GM12878 (cell line): ENCODE measurements at places on chromosomes 1 and 21. TPM values are rescaled to one million over a fixed set of nuclear protein-coding genes. Genes with fewer than 3 reads are reported as not detected.

GSTM5 gene
- total RNA-seq = 0.26 and 0.40 TPM in 2 replicates

NMNAT2 gene
- 0.45 and 0.69 TPM in 2 replicates for total RNA-seq

KIAA1614 gene
- 0.24 and 0.26 TPM in 2 replicates for total RNA-seq

TAL1 gene
- total RNA-seq = 0.05 TPM in 2 replicates

CHRM3 gene
- total RNA-seq = not detected in 2 replicates

C8A gene
- total RNA-seq = 0.19 TPM in 1 of 2 replicates, not detected in the other

SH2D5 gene
- 0.56 and 0.59 TPM in 2 replicates for total RNA-seq

ITPKB gene
- total RNA-seq = 34.4 and 38.7 TPM in 2 replicates

OR14K1 gene
- not detected in 2 replicates for total RNA-seq

GJA9 gene
- not detected in 2 replicates for total RNA-seq

IL20 gene
- total RNA-seq = not detected in 2 replicates

PPFIA4 gene
- 1.1 and 1.5 TPM in 2 replicates for total RNA-seq

ATP6V1G3 gene
- not detected in 2 replicates for total RNA-seq

REG4 gene
- total RNA-seq = not detected in 2 replicates

LRRC39 gene
- total RNA-seq = 0.13 and 0.23 TPM in 2 replicates

NMNAT1 gene
- total RNA-seq = 6.1 and 7.2 TPM in 2 replicates

RPTN gene
- total RNA-seq = not detected in 2 replicates

TMEM269 gene
- total RNA-seq = 0.13 and 0.18 TPM in 2 replicates
